BJ (cell line): ENCODE measurements at places on chromosomes 5 and 9.

DNA sequence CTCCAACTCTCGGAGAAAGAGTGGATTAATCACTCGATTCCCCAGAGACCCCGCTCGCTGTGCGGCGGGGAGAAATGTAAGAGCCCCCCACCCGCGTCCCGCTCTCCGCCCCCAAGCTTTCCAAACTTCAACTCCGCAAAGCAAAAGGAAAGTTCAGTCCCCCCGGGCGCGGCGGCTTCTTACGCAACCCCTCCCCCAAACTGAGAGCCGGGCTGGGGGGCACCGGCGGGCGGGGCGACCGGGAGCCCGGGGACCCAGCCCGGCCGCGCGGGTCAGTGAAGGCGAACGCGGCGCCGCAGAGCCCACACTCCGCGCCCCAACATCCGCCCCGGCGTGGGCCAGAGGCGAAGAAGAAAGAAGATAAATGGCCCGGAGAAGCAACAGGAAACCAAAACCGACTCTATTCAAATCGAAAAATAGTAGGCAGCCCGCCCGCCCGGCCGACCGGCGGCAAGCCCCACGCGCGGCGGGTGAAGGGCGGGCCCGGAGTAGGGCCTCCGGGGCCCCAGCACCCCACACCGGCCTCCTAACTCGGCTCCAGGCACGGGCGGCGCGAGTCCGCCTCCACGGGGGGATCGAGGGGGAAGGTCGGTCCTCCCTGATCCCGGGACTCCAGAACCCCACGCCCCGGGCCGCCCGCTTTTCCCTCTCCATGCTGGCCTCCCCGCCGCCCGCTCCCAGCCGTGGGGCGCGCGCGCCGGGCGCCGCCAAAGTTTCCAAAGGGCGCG, 720 bp downstream of the NOTCH1 start:
- DNase-seq: no peak

DNA sequence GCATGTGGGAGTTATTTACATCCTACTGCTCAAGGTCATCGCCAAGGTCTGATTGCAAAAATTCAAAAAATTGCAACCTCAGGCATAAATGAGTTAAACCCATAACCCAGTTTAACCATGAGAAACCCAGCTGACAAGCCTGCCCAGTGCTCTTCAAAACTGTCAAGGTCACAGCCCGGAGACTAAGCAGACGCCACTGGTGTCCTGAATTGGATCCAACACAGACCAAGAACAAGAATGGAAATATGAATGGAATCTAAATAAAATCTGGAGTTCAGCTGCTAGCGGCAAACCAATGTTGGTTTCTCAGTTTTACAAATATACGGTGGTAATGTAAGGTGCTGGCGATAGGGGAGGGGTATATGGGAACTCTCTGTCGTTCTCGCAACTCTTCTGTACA, 201.5 kb upstream of the MVB12B start:
- DNase-seq: no peak

DNA sequence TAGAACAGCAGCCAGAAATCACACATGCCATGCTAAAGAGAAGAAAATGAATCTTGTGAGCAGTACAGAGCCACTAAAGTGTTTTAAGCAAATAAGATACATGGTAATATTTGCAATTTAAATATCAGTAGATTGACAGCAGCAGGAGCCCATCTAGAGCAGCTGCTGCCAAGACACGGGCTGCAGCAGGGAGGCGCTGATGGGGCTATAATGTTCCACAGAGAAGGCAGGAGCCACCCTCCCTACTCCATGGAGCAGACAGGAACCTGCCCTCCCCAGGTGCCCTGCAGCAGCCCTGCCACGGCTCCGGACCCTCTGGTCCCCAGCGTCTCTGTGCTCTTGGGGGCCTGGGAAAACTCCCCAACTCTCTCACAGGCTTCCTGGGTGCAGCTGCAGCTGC, 224.1 kb upstream of the ISL1 start:
- no peak for DNase-seq

DNA sequence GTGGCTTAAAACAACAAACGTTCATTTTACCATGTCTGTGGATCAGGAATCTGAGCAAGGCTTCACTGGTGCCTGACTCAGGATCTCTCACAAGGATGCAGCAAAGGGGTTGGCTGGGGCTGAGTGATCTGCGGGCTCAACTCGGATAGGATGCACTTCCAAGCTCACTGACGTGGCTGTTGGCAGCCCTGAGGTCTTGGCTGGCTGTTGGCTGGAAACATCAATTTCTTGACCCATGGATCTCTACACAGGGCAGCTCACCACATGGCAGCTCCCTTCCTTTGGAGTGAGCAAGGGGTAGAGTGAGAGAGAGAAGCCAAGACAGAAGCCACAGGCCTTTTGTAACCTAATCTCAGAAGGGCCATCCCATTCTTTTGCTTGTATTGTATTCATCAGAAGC, 202.1 kb downstream of the NXNL2 start:
- no peak for DNase-seq

DNA sequence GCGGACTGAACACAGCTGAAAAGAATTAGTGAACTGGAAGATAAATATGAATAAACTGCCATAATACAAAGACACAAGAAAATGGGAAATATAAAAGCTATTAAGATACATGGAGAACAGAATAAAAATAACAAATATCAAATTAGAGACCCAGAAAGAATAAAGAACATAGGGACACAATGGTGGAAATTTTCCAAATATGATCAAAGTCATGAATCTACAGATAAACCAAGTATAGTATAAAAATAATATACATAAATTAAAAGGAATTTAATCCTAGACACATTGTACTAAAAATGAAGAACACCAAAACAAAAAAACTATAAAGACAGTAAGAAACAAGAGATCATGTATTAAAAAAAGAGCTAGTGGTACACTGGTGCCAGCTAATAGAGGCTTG, 194.9 kb downstream of the MLLT3 start:
- DNase-seq: no peak

DNA sequence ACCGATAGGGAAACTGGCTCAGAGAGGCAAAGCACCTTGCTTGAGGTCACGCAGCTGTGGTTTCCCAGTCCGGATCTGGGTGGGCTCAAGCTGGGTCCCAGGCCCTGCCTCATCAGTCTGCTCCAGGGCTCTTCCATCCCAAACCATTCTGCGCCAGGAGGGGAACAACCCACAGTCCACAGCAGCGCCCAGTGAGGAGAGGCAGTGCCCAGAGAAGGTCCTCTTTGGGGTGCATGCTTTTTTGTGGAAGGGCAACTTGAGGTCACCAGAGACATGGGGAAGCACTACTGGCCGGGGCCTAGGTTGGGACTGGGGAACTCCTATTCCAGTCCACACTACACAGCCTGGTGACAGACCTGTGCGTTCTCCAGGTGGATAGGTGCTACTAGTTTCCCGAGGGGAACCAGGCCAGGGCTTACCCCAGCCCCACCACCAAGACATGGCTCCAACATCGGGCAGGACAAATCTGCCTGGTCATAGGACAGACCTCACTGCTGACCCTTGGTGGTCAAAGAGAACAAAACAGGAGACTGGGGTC, 62.5 kb upstream of the RNF130 start:
- DNase-seq: no peak

DNA sequence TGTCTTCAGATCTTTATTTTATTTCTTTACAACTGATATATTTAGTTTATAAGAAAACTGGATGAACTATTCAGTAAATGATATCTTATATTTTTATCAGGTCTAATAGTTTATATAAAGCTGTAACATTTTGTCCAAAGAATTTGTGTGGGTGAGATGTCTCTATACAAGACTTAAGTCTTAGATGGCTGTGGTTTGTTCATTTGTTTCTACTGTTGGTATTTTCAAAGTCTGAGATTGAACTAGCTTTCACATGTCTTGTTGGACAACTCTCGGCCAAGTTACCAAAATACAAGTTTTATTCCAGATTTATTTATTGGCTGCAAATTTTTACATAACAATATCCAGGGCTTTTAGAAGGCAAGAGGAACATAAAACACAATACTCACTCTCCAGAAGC, 286.0 kb downstream of the NR2F1-AS1 start:
- DNase-seq: no peak

GRCh38 chr5:150325426-150325825, 22.7 kb upstream of the ARSI start:
- no peak for DNase-seq

DNA sequence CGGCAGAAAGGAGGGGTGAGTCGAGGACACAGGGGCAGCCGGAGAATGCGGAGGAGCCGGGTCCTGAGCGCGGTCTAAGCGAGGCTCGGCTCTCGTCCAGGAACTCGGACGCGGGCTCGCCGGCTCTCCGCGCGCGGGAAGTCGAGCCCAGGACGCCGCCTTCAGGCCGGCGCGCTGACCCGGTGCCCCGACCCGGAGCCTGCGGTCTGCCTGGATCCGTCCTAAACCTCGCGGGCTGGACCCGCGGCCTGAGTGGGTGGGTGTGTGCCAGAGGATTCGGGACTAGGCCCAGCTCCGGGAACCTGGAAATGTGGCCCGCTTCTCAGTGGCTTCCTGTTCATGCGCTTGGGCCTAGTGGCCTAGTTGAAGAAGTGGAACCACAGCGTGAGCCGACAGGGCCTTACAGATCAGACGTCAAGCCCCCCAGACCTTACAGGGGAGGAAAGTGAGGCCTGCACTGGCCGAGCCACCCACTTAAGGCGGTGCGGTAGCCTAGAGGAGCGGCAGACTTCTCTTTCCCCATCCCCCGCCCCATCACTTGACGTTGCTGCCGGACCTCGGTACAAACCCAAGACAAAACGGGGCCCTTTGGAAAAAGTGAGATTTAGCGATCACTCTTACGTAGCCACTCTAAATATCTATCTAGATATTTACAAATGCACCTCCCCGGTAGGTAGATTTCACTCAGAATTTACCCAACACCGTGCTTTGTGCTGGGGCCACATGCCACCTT, 1.2 kb downstream of the CDKN2B-AS1 start:
- DNase-seq: no peak

DNA sequence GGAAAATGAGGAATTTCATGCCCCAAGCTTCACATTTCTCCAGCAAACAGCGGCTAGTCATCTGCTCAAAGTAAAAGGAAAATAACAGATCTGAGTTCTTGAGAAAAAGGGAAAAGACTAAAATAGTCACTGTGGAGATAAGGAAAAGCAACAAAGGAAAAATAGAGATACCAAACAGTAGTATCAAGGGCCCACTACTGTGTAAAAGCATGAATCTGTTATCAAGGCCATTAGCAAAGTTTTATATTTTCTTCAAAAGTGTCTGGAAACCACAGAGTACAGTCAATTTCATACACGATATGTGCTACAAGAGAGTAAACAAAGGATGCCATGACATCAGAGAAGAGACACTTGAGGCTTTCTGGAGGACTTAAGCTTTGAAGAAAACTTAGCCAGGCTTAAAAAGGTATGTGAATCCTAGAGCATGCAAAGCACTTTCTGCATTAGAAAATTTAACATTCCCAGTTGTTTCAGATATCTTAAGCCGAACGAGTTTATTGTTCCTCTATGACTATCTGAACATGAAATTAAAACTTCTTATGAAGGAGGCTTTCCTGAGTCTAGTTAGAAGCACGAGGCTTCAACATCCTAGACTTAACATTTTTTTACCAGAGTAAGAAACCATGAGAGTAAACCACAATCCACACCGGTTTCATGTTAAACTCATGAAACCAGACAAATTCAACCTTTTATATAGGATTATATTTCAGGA, 1.2 kb downstream of the TTC33 start:
- no peak for DNase-seq

GRCh38 chr9:109426626-109427402, 71.3 kb downstream of the PTPN3 start:
- no peak for DNase-seq

DNA sequence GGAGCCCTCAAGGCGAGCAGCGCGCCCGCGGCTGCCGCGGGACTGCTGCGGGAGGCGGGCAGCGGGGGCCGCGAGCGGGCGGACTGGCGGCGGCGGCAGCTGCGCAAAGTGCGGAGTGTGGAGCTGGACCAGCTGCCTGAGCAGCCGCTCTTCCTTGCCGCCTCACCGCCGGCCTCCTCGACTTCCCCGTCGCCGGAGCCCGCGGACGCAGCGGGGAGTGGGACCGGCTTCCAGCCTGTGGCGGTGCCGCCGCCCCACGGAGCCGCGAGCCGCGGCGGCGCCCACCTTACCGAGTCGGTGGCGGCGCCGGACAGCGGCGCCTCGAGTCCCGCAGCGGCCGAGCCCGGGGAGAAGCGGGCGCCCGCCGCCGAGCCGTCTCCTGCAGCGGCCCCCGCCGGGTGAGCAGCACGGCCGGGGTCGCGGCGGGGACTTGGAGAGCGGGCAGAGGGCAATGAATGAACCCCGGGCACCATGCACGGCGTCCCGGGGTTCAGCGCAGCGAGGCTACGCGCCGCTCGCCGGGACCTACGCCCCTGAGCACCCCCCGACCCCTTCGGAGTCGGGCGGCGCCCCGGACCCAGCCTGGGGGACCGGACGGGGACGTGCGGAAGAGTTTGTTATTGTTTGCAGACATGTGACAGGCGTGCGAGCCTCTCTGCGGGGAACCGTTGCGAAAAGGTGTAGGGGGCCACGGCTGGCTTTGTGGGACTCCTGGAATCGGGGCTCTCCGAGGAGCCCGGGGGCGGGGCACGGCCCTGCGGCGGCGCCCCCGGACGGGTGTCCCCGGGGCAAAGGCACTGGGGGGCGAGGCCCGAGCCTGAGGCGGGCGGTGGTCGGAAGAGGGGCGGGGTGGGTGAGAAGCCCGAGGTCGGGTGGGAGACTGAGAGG, 553 bp downstream of the MAP3K1 start:
- no peak for DNase-seq

GRCh38 chr5:73380710-73381589, 67.6 kb downstream of the FOXD1 start:
- no peak for DNase-seq

DNA sequence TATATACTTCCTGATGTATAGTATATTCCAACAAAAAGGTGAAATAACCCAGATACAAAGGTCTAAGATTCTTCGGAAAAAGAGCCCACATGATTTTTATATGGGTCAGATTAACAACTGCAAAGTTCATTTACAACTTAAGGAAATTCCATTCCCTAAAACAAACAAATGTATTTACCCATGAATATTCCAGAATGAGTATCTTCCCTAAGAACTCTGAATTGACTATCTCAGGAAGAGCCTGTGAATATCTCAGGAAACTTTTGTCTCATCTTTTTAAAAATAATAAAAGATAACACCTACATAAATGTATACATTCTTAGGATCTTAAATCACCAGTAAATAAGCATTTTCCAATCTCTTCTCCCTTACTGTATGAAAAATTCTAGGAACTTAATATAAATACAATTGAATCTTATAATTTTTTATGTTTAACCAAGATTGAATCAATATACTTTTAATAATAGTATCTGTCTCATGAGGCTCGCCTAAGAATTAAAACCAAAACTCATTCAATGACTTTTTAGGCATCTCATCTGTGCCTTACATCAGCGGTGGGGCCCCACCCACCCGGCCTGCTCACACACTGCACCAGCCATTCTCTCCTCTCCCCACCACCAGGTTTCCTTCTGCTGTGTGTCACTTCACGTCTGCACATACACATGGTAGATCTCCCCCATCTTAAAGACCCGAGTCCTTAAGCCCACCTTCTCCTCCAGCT, 78.1 kb downstream of the RAPGEF1 start:
- DNase-seq: no peak

DNA sequence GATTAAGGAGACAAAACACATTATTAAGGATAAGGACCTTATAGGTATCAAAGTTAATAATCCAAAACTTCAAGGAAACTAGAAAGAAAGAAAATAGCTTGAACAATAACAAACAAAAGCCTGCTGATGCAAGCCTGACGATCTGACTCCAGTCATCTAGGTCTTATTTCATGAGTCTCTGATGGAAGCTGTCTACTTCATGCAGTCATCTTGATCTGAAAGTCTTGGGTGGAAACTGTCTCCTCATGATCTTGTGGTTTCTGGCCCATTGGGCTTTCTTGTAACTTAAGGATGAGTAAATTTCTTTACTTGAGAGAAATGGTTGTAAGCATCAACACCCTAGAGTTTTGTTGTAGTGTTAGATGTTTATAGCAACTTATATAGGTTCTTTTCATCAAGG, 20.6 kb upstream of the PSIP1 start:
- no peak for DNase-seq
